ENCODE measurements at places on chromosomes 1 and 21.

DNA sequence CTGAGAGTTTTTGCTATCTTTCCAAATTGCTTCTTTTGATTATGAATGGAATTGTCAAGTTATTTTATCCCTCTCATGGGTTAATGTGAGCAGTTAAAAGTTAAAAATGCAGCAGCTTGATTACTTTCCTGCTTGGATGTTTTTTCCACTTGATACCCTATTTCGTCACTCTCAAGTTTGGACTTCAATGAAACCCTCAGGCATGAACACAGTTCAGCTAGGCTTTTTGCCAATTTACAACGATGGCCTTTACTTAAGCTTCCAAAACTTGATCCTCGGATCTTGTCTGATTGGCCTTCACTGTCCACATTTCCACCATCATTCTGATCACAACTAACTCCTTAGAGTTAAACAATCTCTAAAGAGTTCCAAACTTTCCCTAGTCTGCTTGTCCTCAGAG is 752.4 kb upstream of the PRMT6 start:
- DNase-seq = no peak

GRCh38 chr1:241638099-241638682 is 2.0 kb downstream of the CHML start:
- DNase-seq = no peak

DNA sequence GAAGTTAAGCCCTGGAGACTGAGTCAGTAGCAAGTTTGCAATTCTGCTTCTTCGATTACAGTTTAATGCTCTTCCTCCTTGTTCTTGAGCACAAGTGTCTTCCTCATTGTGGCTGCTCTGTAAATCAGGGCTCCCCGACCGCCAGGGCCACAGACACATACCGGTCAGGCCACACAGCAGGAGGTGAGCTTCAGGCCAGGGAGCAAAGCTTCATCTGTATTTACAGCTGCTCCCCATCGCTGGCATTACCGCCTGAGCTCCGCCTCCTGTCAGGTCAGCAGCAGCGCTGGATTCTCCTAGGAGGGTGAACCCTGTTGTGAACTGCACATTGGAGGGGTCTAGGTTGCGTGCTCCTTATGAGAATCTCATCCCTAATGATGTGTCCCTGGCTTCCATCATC is 1.7 kb upstream of the TRAPPC10 start:
- DNase-seq = no peak

GRCh38 chr1:204623365-204623893 is 62.1 kb downstream of the LRRN2 start:
- no peak for DNase-seq

GRCh38 chr1:5522531-5523145 is 469.6 kb downstream of the NPHP4 start:
- no peak for DNase-seq

GRCh38 chr1:9249534-9250410 is 15.2 kb downstream of the H6PD start:
- DNase-seq = no peak

GRCh38 chr1:153212201-153212600 is 5.2 kb upstream of the PRR9 start:
- DNase-seq = no peak

DNA sequence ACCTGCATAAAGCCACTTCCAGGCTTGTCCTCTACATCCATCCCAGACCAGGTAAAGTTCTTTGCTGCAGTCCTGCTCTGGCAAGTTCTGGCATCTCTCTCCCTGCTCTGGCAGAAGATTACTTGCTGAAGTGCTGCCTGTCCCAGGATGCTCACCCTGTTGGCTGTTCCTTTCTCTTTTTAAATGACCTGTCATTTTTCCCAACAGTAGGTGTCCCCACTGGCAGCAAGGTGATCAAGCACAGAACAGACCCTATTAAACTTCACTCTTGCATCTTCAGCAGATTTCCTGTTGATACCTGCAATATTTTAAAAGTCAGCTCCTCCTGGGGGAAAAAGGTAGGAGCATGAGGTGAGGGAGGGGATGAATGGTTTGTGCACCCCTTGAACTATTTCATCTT is 332.6 kb downstream of the PBX1 start:
- no peak for DNase-seq

- DNase-seq = no peak
These were observed 215.5 kb downstream of the KCNJ6 start for GRCh38 chr21:37700641-37701202.

GRCh38 chr1:192557841-192558595 is 17.6 kb upstream of the RGS1 start:
- DNase-seq = no peak

DNA sequence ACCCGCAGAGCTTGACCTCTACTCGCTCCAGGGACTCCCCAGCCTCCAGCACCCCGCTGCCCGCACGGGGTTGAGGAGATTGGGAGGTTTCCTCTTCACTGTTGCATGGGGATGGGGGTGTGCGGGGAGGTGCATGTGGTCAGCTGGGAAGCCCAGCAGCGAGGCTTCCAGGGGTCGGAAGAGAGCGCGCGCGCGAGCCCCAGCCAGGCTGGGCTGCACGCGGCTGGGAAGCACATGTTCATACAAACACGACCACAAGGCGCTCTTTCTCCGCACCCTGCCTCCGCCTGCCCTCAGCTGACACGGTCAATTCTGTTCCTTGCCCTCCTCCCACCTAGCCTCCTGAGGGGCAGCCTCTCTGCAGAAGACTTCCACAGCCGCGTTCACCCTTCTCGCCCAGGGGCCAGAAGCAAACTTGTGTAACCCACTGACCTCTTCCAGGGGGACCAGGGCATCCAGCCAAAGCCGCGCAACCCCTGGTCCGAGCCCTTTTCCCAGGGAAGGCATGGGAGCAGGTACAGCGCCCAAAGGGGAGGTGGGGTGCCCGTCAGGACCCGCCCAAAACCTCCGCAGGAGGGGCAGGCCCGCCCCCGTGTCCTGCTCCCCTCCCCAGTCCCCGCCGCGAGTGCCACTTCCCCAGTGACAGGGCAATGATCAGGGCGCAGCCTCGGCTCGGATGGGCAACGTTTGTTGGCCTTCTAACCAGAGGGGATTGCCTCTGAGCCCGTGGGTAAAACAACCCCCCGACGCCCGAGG is 1.3 kb downstream of the COL24A1 start:
- no peak for DNase-seq

Data from activated gamma-delta T cell treated with Interleukin-2 at 50 U/mL for 16 hours (primary cell).